ENCODE measurements at places on chromosomes 11 and 22. TPM values are rescaled to one million over a fixed set of nuclear protein-coding genes. Genes with fewer than 3 reads are reported as not detected.

DNA sequence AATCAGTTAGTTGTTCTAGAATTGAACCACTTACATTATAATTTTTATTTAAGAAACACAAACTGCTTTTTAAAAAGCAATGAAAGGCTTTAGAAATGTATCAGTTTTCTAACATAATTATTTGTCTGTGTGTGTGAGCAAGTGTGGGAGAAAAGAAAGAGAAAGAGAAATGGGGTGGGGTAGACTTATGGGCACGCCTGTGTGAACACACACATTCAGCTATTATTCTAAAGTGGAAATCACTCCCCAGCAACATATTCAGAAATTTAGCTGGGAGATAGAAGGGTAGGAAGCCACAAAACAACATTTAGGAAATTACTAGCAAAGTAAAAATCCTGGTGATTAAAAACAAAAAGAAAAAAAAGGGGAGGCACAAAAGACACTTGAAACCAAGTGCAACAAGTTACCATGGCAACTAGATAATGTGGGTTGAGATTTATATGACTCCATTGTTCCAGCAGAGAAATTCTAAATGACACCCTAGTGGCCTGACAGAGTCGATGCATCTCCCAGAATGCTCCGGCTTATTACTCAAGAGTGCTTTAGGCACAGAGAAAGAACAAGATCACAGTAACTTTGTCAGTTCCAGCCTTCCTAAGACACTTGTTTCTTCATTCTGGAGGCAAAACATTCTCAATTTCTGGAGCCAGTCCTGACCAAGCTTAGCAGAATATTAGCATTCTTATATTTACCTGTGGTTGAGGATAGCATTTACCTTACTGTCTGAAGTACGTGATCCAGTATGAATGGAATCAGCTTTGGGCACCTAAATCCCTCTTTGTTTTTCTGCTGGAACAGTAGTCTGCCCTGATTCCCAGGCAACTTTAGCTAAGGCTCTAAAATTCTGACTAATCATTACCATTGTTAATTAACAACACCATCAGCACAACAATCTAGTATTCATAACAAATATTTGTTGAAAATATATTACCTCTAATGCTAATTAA lies 444.4 kb downstream of the DLG2 start:
- H3K27me3 ChIP-seq, result no peaks in the 10 kb centered on the region
- peaks cover 5% of the 10 kb centered on the region for H3K4me1 ChIP-seq
- H3K36me3 ChIP-seq, result no peaks in the 10 kb centered on the region
- DNase-seq, result peak; percentile 23
- no peak overlapping the region for H3K4me3 ChIP-seq
- H3K27ac ChIP-seq, result no peak overlapping the region

GRCh38 chr11:57181678-57182305 lies at the start of gene LRRC55:
TSS of gene LRRC55 (plus strand) at chr11:57181953. CDS start at chr11:57182023, 70 bp downstream.
- no peak for DNase-seq
- H3K4me3 ChIP-seq, result peak within 1 kb of the TSS; percentile 85
- H3K4me1 ChIP-seq, result peaks cover 22% of the 10 kb centered on the region
- peaks cover 44% of the 10 kb centered on the region for H3K27me3 ChIP-seq

DNA sequence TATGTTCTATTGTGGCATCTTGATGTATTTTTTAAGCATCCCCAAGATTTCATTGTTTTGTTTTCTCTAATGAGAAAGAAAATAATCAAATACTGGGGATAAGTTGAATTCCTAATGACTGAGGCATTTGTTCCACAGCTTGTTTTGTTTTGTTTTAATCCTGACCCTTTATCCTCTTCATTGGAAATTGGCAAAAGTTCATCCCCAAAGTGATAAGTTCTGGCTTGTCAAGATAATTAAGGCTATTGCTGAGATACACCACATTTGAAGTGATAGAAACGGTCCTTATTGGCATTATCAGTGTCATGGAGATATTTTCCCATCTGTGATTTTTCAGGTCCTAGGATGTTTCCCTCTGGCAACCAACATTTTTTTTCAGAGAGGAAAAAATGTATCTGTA lies 65.0 kb downstream of the SLC36A4 start:
- H3K27me3 ChIP-seq, result no peaks in the 10 kb centered on the region
- H3K4me3 ChIP-seq, result no peak overlapping the region
- no peak overlapping the region for H3K27ac ChIP-seq
- no peaks in the 10 kb centered on the region for H3K36me3 ChIP-seq
- DNase-seq, result no peak
- no peaks in the 10 kb centered on the region for H3K4me1 ChIP-seq

GRCh38 chr11:109680127-109680526 lies 258.1 kb downstream of the C11orf87 start:
- H3K36me3 ChIP-seq, result no peaks in the 10 kb centered on the region
- no peaks in the 10 kb centered on the region for H3K4me1 ChIP-seq
- no peaks in the 10 kb centered on the region for H3K27me3 ChIP-seq
- no peak overlapping the region for H3K4me3 ChIP-seq

DNA sequence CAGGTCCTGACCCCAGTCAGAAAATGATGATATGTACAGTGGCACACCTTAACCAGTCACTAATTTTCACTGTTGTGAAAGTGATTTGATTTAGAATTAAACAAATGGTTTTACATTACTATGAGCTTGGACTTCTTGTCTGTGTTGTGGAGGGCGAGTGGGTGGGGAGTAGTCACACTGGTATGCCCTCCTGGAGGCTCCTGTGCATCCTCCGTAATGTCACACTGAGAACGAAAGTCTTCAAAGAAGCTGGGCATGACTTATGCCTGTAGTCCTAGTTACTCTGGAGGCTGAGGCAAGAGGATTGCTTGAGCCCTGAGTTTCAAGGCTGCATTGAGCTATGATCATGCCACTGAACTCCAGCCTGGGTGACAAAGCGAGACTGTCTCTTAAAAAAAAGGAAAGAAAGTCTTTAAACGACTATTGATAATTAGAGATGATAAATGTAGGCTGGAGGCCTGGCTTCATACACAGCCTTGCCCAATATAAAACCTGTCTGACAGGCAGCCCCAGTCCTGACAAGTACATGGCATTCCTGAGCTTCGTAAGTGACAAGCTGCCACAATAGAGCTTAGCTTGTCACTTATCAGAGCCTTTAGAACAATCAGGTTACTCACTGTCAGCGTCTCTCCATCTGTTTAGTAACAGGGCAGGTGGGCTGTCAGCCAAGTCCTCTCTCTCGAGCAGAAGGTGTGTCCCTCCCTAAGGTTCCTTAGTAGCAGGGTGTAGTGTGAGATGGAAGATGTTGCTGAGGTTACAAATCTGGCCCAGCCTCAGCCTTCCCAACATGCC lies 5.0 kb upstream of the LIMK2 start:
- H3K4me3 ChIP-seq, result no peak overlapping the region
- peaks cover 14% of the 10 kb centered on the region for H3K4me1 ChIP-seq
- H3K27ac ChIP-seq, result peak overlapping the region; percentile 46

DNA sequence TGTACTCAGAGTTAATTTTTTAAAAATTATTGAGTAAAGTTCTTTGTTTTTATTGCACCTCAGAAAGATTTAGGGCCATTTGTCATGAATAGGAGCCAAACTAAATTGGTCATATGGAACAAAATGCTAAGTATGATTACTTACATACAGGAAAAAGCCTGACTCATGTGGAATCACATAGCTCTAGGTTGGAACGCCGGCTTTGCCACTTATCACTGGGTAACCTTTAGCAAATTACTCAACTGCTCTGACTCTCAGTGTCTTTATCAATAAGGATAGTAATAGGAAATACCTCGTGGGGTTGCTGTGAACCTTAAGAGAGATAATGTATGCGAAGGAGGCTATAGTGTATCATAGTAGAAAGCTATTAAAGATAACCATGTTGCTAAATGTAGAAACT lies 638.5 kb downstream of the NELL1 start:
- DNase-seq, result no peak
- H3K27me3 ChIP-seq, result no peaks in the 10 kb centered on the region
- H3K4me3 ChIP-seq, result no peak overlapping the region
- no peak overlapping the region for H3K27ac ChIP-seq
- no peaks in the 10 kb centered on the region for H3K36me3 ChIP-seq

DNA sequence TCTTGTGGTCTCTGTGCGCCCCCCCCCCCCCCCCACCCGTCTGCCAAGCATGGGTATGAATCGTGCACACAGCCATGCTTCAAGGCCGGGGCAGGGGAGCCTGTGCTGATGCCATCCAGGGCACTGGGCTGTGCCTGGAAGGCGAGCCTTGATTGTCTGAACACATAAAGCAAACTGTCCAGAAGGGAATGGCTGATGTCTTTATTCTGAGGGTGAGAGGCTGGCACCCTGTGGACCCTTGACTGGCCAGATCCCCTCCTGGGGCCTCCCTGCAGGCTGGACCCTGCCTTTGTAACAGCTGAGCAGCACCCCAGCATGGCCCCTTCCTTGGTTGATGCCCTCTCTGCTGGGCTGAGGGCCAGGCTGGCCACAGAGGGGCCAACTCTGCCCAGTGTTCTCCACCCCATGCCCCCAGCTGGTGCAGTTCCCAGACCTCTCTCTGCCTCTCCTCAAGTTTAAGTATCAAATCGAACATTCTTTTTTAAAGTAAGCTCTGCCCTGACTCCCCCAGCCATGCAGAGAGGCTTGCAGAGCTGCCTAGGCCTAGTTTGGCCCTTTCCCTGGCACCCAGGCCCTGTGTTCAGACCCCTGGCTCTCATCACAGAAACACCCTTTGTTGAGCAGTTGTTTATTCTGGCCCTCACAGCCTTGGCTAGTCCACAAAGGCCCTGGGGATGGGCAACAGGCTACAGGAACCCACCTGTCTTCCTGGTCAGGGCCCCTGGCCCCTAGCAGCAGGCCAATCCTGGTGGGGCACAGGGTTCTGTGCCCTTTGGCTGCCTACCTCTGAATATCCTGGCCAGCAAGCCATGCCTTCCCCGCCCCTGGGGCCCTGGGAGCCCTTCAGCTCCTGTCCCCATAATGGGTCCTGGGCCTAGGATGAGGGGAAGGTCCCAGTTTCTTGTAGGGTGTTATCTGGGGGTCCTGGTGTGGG lies 3.9 kb upstream of the RANBP1 start:
- H3K36me3 ChIP-seq, result peaks cover 39% of the 10 kb centered on the region
- H3K4me3 ChIP-seq, result no peak overlapping the region
- H3K27me3 ChIP-seq, result no peaks in the 10 kb centered on the region
- no peaks in the 10 kb centered on the region for H3K4me1 ChIP-seq

- no peak overlapping the region for H3K27ac ChIP-seq
- H3K36me3 ChIP-seq, result no peaks in the 10 kb centered on the region
- no peaks in the 10 kb centered on the region for H3K27me3 ChIP-seq
- H3K4me3 ChIP-seq, result no peak overlapping the region
Observed at GRCh38 chr11:103851166-103851651, 185.2 kb upstream of the DDI1 start.

DNA sequence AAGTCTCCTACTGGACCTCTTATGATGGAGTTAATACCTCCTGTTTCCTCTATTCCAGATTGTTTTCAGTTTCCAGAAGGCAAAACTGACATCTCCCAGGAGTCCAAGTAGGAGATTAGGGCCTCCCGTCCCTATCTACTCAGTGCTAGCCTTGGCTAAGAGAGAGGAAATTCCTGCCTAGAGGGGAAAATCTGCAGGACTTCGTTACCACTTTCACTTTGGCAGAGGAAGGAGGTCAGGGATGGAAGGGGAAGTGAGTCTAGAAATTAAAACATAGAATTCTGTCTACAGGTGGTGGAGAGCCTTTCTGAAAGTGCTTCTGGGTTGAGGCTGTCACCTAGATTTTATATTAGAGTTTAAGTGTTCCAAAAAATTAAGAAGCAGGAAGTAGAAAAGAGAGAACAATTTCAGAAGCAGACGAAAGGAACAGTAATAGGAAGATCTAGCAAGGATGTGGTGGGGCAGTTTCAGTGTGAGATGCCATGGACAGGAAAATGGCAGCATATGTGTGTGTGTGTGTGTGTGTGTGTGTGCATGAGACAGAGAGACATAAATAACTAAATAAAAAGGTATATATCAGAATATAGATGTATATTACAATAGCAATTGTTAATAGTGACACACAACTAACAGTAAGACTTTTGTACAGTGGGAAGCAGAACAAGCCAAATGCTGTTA lies 2.4 kb upstream of the TRIM68 start:
- no peak overlapping the region for H3K27ac ChIP-seq
- peaks cover 9% of the 10 kb centered on the region for H3K4me1 ChIP-seq
- peaks cover 22% of the 10 kb centered on the region for H3K27me3 ChIP-seq

GRCh38 chr22:17984114-17984513 lies 40.2 kb downstream of the MICAL3 start:
- no peak overlapping the region for H3K27ac ChIP-seq
- no peak overlapping the region for H3K4me3 ChIP-seq
- no peaks in the 10 kb centered on the region for H3K36me3 ChIP-seq
- peaks cover 44% of the 10 kb centered on the region for H3K4me1 ChIP-seq

- peaks cover 19% of the 10 kb centered on the region for H3K36me3 ChIP-seq
- H3K27me3 ChIP-seq, result no peaks in the 10 kb centered on the region
- no peak overlapping the region for H3K27ac ChIP-seq
- no peak overlapping the region for H3K4me3 ChIP-seq
- no peak for DNase-seq
- peaks cover 20% of the 10 kb centered on the region for H3K4me1 ChIP-seq
Observed at GRCh38 chr11:62680825-62681240, 2.0 kb upstream of the UBXN1 start.

DNA sequence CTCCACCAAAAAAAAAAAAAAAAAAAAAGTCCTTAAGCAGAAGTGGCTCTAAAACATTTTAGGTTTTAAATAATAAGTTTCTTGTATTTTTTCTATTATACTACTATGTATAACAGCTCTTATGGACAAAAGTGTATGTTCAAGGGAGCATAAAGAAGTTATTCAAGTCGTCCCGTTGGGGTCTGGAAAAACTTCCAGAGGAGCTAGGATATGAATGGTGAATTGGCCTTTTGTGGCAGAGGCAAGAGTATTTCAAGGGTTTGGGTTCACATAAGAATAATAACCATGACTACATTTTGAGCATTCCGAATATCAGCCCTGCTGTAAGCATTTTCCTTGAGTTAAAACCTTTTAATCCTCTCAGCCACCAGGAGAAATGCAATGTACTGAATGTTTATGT lies 50.6 kb upstream of the ARHGAP42 start:
- no peak overlapping the region for H3K4me3 ChIP-seq
- H3K27ac ChIP-seq, result no peak overlapping the region
- peaks cover 18% of the 10 kb centered on the region for H3K4me1 ChIP-seq
- H3K27me3 ChIP-seq, result no peaks in the 10 kb centered on the region
- no peaks in the 10 kb centered on the region for H3K36me3 ChIP-seq
- no peak for DNase-seq

GRIA4 gene
- total RNA-seq, result 17.9 TPM

TREH gene
- total RNA-seq, result not detected

TMEM121B gene
- 7.5 TPM for total RNA-seq

CRYBB3 gene
- total RNA-seq, result not detected

TNNI2 gene
- total RNA-seq, result not detected

MS4A12 gene
- total RNA-seq, result not detected

MN1 gene
- 16.3 TPM for total RNA-seq

OR52A1 gene
- total RNA-seq, result 5.4 TPM

SMTNL1 gene
- total RNA-seq, result 0.26 TPM

MMP1 gene
- 0.11 TPM for total RNA-seq
